Lung (tissue), 17 donors: ENCODE measurements at places on chromosomes 1 and 21. TPM values are rescaled to one million over a fixed set of nuclear protein-coding genes. Genes with fewer than 3 reads are reported as not detected.

TMEM81 gene
- total RNA-seq: 1.5 TPM

FAM72B gene
- 1.1 TPM for total RNA-seq

S100A2 gene
- 1.1 TPM for total RNA-seq

- H3K4me1 ChIP-seq: no peaks in the 10 kb centered on the region
- DNase-seq: no peak
- H3K27me3 ChIP-seq: no peaks in the 10 kb centered on the region
Observed at GRCh38 chr1:244751271-244751895, 84.1 kb upstream of the COX20 start.

- H3K27me3 ChIP-seq: no peaks in the 10 kb centered on the region
- H3K4me3 ChIP-seq: no peak overlapping the region
- no peaks in the 10 kb centered on the region for H3K4me1 ChIP-seq
- H3K27ac ChIP-seq: no peak overlapping the region
- H3K36me3 ChIP-seq: no peaks in the 10 kb centered on the region
Observed at GRCh38 chr21:25506887-25507286, 100.4 kb downstream of the MRPL39 start.

NECTIN4 gene
- 11.7 TPM for total RNA-seq

OR2L3 gene
- not detected for total RNA-seq

REN gene
- 0.23 TPM for total RNA-seq

DNAI4 gene
- total RNA-seq: 24.8 TPM

DNA sequence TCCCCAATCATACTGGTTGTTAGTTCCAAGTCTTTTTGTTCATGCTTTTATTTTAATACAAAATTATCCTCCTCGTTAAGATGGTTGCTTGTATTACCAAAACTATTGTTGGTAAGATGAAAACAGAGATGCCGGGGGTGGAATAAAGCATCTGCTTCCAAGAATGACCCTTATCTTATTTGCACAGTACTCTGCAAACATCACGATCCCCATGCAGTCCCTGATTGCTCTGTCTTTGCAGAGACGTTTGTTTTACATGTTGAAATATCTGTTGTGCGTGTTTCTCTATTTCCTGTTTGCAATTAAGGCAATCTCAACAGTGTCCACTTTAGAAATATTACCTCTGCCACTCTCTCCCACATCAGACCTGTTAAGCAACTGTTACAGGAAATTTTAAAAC is 141.3 kb upstream of the NCAM2 start:
- no peak for DNase-seq
- no peaks in the 10 kb centered on the region for H3K4me1 ChIP-seq
- no peak overlapping the region for H3K27ac ChIP-seq
- H3K27me3 ChIP-seq: no peaks in the 10 kb centered on the region
- no peak overlapping the region for H3K4me3 ChIP-seq
- H3K36me3 ChIP-seq: no peaks in the 10 kb centered on the region

DNA sequence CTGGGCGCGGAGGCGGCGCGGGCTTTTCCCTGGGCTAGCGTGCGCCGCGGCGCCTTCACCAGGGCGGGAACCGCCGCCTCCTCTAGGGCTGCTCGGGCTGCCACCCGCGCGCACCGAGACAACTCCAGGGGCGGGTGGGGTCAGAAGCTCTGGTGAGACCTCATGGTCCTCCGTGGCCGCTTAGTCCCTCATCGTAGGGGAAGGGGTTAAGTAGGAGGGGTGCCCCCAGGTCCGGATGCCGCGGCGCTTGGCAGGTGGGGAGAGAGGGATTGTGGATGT is 559 bp downstream of the SERTAD4 start:
- peaks cover 11% of the 10 kb centered on the region for H3K4me1 ChIP-seq
- H3K4me3 ChIP-seq: peak overlapping the region; percentile 45
- peak overlapping the region; percentile 75 for H3K27ac ChIP-seq
- H3K36me3 ChIP-seq: no peaks in the 10 kb centered on the region
- peaks cover 44% of the 10 kb centered on the region for H3K27me3 ChIP-seq

- H3K36me3 ChIP-seq: no peaks in the 10 kb centered on the region
- no peak overlapping the region for H3K4me3 ChIP-seq
- H3K27me3 ChIP-seq: no peaks in the 10 kb centered on the region
- peak; percentile 23 for DNase-seq
Observed at GRCh38 chr1:83561346-83561745, 437.6 kb downstream of the TTLL7 start.

C1orf87 gene
- total RNA-seq: 10.4 TPM

DNA sequence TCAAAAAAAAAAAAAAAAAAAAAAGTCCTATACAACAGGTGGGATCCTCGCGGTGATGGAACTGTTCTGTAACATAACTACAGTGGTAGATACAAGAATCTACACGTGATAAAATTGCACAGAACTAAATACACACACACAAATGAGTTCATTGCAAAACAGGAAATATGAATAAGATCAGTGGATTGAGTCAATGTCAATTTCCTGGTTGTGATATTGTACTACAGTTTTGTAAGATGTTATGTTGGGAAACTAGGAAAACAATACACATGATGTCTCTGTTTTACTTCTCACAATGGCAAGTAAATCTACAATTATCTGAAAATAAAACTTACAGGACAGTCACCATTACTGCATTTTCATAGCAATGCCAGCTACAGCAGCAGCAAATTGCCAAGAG is 59.8 kb downstream of the ITGB3BP start:
- H3K27me3 ChIP-seq: no peaks in the 10 kb centered on the region
- no peak for DNase-seq
- no peaks in the 10 kb centered on the region for H3K4me1 ChIP-seq
- H3K36me3 ChIP-seq: no peaks in the 10 kb centered on the region
- no peak overlapping the region for H3K4me3 ChIP-seq
- H3K27ac ChIP-seq: no peak overlapping the region

GRCh38 chr1:196115646-196116045 is 492.6 kb downstream of the KCNT2 start:
- no peaks in the 10 kb centered on the region for H3K36me3 ChIP-seq
- no peak overlapping the region for H3K27ac ChIP-seq
- H3K27me3 ChIP-seq: no peaks in the 10 kb centered on the region

HSF2BP gene
- total RNA-seq: 0.71 TPM

CDA gene
- total RNA-seq: 0.40 TPM

- no peaks in the 10 kb centered on the region for H3K36me3 ChIP-seq
- no peaks in the 10 kb centered on the region for H3K27me3 ChIP-seq
- no peak overlapping the region for H3K4me3 ChIP-seq
- no peak for DNase-seq
- no peak overlapping the region for H3K27ac ChIP-seq
Observed at GRCh38 chr1:171983584-171983983, 142.3 kb downstream of the DNM3 start.

DNA sequence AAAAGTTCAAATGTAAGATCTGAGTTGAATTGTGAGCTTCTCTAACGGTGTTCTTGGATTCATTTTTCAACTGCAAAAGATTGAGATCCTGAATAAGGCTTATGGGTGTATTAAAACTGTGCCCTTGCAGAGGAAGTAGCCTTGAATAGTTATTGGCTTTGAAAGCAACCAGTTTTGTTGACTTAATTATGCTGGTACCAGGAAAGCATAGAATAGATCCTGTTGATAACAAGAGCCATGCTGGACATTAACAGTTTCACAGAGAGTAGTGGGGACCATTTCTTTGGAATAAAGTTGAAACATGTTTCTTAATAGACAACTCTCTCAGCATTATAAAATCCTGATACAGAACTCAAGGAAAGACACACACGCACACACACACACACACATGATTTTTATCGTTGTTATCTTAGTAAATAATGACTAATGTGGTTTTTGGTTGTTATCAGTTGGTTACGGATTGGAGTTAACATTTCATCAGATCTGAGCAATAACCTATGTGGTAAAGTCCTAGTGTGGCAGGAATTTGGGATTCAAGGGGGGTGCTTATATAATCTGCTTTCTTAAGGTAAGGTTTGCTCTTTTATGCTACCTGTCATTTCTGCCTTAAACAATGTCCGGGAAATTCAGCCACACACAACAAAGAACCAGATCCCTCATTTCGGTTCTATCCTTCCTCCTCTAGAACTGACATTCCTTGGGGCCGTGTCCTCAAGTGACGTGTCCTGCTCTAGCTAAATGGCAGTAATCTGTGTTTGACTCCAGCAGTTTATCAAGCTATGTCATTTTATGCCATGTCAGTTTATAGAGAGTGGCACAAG is 330.9 kb downstream of the CHRM3 start:
- H3K27me3 ChIP-seq: no peaks in the 10 kb centered on the region
- no peak overlapping the region for H3K4me3 ChIP-seq
